ENCODE measurements at places on chromosomes 6 and 20.

- no peaks in the 10 kb centered on the region for H3K36me3 ChIP-seq
- H3K4me3 ChIP-seq: no peak overlapping the region
- no peaks in the 10 kb centered on the region for H3K27me3 ChIP-seq
These were observed 183.0 kb downstream of the SAMD5 start for GRCh38 chr6:147691446-147691845.

GRCh38 chr20:36235892-36236785 is at the start of gene AAR2:
Gene AAR2, plus strand, starts transcription at chr20:36236478. Its CDS starts 3,391 bp downstream, at chr20:36239869.
- peaks cover 10% of the 10 kb centered on the region for H3K4me1 ChIP-seq
- H3K4me3 ChIP-seq: peak within 1 kb of the TSS; percentile 65
- no peaks in the 10 kb centered on the region for H3K27me3 ChIP-seq
- H3K27ac ChIP-seq: peak within 1 kb of the TSS; percentile 53

DNA sequence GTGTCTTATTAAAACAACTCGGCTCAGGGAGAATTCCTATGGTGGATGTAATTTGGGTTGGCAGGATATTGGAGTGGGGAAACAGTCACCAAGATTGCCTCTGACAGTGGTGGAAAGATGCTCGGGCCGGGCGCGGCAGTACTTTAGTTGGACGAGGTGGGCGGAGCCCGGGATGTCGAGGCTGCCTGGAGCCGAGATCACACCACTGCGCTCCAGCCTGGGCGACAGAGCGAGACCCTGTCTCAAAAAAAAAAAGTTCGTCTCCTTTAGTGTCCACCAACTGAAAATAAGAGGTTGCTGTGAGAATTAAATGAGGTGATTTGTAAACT is 621 bp downstream of the NOL7 start:
- no peaks in the 10 kb centered on the region for H3K27me3 ChIP-seq
- peak overlapping the region; percentile 83 for H3K4me3 ChIP-seq
- H3K4me1 ChIP-seq: peaks cover 11% of the 10 kb centered on the region
- peaks cover 31% of the 10 kb centered on the region for H3K36me3 ChIP-seq
- peak; percentile 19 for DNase-seq

DNA sequence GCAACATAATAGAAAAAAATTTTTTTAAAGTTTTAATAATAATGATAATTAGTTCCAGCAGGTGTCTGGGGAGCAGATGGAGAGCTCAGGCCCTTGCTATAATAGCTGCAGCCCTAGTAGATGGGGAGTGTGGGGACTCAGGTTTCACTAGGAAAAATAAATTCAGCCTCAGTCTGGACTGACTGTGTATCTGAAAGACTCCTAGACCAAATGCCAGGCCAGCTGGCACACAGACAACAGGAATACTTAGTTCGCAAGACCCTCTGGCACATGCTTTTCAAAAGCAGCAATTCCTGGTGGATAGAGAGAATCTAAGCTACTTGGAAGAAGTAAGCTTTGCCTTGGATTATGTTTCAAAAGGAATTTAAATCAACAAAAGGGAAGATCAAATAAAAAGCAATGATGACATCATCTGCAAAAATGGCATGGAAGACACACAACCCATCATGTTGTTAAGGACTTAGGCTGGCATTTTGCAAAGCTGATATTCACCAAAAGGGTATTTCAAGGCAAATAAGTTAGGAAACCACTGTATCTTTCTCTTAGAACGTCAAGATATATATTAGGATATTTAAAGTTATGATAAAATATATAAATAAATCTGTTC is 107.8 kb downstream of the RNGTT start:
- H3K4me3 ChIP-seq: no peak overlapping the region
- H3K27me3 ChIP-seq: no peaks in the 10 kb centered on the region
- no peak for DNase-seq
- no peaks in the 10 kb centered on the region for H3K36me3 ChIP-seq

DNA sequence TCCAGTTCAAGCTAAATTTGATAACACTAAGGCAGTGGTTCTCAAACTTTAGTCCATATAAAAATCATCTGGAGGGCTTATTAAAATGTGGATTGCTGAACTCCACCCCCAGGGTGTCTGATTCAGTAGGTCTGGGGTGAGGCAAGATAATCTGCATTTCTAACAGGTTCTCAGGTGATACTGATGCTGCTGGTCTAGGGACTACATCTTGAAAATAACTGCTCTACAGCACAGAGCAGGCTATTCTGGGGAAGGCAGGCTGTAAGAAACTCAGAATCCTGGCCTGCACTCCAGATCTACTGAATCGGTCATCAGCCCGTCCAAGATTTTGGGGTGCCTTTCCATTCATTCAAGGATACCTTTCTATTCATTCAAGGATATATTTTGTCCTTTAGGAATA is 11.5 kb downstream of the CALHM5 start:
- no peak overlapping the region for H3K27ac ChIP-seq
- no peaks in the 10 kb centered on the region for H3K27me3 ChIP-seq
- no peak overlapping the region for H3K4me3 ChIP-seq

GRCh38 chr20:17473659-17474058 is 57.5 kb downstream of the BFSP1 start:
- no peaks in the 10 kb centered on the region for H3K27me3 ChIP-seq
- no peak for DNase-seq
- H3K4me3 ChIP-seq: no peak overlapping the region
- no peak overlapping the region for H3K27ac ChIP-seq
- no peaks in the 10 kb centered on the region for H3K36me3 ChIP-seq

GRCh38 chr6:64723327-64724058 is 983.5 kb downstream of the EYS start:
- no peaks in the 10 kb centered on the region for H3K27me3 ChIP-seq
- no peak overlapping the region for H3K27ac ChIP-seq
- H3K36me3 ChIP-seq: no peaks in the 10 kb centered on the region
- no peaks in the 10 kb centered on the region for H3K4me1 ChIP-seq

DNA sequence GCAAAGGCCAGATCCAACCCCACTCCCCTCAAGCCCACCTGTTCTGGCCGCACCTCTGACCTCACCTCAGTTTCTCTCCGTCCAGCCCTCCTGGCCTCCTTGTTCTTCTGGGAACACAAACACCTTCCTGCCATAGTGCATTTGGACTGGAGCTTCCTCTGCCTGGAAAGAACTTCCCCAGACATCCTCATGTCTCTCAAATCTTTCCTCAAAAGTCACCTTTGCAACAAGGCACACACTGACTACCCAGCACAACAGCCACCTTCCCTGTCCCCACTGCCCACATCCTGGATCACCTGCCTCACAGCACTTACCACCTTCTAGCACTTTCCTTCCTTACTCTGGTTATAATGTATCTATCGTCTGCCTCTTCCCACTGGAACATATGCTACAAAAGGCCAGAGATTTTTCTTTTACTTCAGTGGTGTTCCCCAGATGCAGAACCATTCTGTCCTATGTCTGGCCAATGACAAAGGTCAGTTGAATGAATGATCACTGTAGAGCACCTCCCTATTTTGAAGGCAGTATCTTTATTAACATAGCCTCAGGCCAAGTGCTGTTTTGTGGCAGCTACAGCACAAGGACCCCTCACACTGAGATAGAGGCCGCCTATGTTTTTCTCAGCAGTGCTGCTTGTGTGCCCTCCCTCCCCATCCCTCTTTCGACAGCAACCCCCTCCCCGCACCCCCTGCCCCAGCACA is 4.1 kb downstream of the HLA-B start:
- H3K27me3 ChIP-seq: peaks cover 7% of the 10 kb centered on the region
- H3K36me3 ChIP-seq: peaks cover 18% of the 10 kb centered on the region
- no peaks in the 10 kb centered on the region for H3K4me1 ChIP-seq
- H3K4me3 ChIP-seq: no peak overlapping the region

DNA sequence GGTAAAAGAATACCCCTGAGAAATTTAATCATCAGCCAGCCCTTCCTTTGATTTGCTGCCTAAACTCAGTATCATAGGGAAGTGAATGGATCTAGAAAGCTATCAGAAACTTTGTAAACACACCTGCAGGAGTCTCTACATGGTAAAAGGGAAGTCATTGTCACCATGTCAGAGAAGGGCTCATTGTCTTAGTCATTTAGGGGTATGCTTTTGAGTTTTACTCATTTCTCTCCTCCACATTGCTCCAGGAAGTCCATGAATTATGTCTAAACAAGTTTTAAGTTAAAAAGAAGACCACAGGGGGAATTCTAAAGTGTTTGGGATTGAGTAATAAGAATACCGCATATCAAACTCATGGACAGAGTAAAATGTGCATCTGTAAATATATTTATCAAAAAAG is 2.5 kb downstream of the SLC17A1 start:
- H3K36me3 ChIP-seq: no peaks in the 10 kb centered on the region
- H3K27me3 ChIP-seq: no peaks in the 10 kb centered on the region
- DNase-seq: no peak
- no peak overlapping the region for H3K4me3 ChIP-seq
- H3K4me1 ChIP-seq: peaks cover 14% of the 10 kb centered on the region

Data from large intestine (tissue), 12 donors.